ENCODE measurements at places on chromosomes 6 and 20.

GRCh38 chr20:36465109-36466080, 75.9 kb upstream of the MYL9 start:
- no peak for DNase-seq

GRCh38 chr6:148472171-148473105, 129.8 kb downstream of the SASH1 start:
- DNase-seq: no peak

- DNase-seq: no peak
Measured at GRCh38 chr20:9927224-9927623, 88.3 kb upstream of the PAK5 start.

DNA sequence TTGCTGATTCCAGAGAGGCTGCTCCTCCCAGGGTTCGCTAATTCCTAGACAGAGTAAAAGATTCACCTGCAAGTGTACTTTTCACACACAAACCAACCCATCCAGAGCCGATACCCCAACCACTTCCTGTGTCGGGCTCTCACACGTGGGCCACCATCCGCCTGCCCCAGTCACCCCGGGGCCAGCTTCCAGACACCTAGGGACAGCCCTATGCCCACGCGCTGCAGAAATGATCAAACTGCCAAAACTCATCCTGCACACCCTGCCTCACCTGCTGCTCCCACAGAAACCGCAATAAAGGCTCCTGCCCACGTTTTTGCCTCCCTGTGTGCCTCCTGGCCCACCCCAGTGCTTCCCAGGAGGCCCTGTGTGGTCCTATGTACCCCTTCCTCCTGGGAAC, 59.5 kb downstream of the PSMG4 start:
- DNase-seq: no peak

GRCh38 chr20:59123678-59124255, 39.9 kb upstream of the ZNF831 start:
- no peak for DNase-seq

- DNase-seq: no peak
Measured at GRCh38 chr20:31662372-31662854, 24.7 kb downstream of the COX4I2 start.

- DNase-seq: no peak
Measured at GRCh38 chr6:34723203-34723602, 26.6 kb upstream of the ILRUN start.

- no peak for DNase-seq
Measured at GRCh38 chr6:154921482-154921881, 73.6 kb upstream of the TIAM2 start.

Measured in NCI-H1694 treated with DMSO at 0.1 percent for 48 hours (cell line).